Naive thymus-derived CD4-positive, alpha-beta T cell (primary cell): ENCODE measurements at places on chromosomes 4 and X. TPM values are rescaled to one million over a fixed set of nuclear protein-coding genes. Genes with fewer than 3 reads are reported as not detected.

DNA sequence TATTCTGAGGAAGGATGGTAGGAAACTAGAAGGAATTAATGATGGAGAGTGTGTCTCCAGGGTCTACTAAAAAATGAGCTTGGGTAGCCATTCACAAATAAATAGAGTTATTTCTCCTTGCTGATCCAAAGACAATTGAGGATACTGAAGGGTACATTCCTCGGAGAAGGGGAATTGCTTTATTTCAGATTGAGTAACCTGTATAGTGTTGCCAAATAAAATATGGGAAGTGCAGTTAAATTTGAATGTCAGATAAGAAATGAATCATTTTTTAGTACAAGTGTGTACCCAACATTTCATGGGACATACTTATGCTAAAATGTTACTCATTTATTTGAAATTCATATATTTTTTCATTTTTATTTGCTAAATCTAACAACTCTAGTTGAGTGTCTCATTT lies 16.0 kb upstream of the VSIG1 start:
- DNase-seq, result no peak

DNA sequence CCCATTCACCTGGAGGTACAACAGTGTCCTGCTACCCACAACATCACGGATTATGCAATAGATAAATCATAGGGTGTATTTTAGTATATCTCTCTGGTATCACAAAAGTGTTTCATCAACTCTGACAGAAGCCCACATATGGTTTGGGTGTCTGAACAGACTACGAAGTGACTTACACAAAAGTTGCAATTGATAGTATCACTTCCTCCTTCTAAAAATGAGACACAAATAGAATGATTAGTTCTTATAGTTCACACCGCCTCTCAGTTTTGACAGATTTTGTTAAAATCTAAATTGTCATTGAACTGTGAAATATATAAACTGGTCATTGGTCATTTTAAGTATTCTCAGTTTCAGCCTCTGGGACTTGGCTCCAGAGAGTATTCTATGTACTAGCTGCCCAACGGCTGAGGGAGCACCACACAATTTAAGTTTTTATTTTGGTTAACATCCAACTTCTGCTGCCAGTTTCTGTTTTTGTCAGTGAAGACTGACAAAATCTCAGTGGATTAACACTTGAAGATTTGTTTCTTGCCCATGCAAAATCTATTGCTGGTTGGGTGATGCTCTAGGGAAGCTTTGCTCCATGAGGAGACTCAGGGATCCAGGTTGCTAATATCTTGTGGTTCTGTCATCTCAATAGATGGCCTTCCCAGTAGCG lies 113.8 kb upstream of the PUDP start:
- DNase-seq, result no peak

DNA sequence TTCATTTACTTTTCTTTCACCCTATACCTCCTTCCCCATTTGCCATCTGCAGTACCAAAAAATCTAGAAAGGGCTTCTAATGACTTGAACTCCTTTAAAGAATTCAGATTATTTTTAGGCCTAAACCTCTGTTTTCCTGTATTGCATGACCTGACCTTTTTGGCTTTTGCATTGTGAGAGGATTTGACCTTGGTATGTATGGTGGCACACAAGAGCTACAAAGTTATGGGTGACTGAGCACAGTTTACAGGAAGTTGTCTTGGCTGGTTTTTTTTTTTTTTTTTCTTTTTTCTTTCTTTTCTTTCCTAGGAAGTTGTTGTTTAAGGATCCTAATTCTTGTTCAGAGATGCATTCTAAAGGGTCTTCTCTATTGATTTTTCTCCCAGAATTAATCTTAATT lies 32.0 kb upstream of the MTMR8 start:
- DNase-seq, result no peak

GRCh38 chr4:119005928-119006460 lies 117.3 kb downstream of the SYNPO2 start:
- DNase-seq, result no peak

- no peak for DNase-seq
Observed at GRCh38 chr4:126051689-126052424, 737.1 kb downstream of the FAT4 start.

DNA sequence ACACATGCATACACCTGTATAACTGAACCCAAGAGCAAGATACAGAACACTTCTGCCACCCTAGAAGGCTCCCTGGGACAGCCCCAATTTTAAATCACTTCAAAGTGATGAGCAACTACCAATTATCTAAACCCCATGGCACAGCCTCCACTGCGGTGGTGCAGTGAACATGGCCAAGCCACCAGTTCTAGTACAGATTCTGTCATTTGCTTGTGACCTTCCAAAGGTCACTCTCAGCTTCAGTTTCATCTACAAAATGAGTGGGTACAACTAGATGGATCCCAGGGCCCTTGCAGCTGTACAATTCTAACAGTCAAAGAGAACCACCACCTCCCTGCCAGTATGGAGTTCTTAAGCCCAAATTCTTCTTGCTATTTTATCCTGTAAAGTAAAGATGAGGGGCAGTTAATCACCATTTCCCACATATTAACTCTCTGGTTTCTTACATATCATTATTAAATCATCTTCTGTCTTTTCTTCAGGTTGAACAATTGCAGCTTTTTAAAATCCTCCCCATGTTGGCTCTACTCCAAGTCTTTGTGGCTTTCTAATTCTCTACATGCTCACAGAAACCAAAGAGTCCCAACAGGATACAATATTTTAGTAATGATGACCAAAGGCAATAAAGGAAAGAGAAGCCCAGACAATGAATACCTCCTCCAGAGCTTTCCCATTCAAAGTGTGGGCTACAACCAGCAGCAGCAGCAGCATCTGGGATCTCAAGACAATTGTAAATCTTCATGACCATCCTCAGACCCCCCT lies 39.0 kb upstream of the GPM6B start:
- no peak for DNase-seq

Gene LDB2
- not detected for polyA plus RNA-seq

- DNase-seq, result no peak
Observed at GRCh38 chr4:171430495-171430894, 382.7 kb upstream of the GALNTL6 start.

DNA sequence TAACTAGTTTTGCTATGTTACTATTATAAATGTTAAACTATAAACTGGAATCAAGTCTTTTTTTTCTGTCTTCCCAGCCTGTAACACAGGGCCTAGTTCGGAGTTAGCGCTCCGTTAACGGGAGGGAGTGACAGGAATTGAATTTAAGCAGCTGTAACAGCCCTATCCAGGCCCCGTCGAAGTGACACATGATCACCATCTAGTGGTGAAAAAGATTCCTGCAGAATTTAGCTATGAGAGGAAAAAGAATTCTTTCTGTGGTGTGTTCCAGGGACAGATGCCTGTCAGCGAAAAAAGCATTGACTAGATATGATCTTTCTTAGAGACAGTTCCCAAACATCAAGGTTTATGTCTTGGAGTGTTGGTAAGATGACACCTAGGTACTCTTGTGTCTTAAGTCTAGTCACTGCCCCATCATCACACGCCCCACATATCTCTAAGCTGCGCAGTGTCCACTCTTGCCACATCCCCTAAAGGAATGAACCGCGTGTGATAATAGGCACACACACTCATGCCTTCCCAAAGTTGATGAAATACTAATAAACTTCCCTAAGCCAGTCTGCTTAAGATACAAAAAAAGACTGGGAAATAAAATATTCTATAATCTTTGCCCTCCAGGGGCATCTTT lies 2.1 kb downstream of the GAB3 start:
- peak; percentile 73 for DNase-seq

GRCh38 chr4:150577796-150578195 lies 4.2 kb upstream of the MAB21L2 start:
- no peak for DNase-seq

DNA sequence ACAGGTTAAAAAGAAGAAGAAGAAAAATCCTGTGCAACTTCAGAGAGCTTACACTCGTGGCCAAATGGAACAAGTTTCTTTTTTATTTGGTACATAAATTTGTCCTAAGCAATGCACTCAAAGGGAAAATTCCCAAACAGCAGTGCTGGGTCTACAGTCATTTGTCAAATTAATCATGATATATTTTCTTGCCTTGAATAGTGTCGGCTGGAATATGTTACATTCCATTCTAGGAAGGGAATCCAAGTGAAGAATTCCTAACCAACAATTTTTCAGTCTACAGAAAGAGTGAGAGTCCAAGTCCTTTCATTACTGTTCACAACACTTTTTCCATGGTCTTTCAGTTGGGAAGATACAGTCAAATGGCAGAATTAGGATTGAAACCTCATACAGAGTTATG lies 63.9 kb downstream of the HAND2 start:
- no peak for DNase-seq

DNA sequence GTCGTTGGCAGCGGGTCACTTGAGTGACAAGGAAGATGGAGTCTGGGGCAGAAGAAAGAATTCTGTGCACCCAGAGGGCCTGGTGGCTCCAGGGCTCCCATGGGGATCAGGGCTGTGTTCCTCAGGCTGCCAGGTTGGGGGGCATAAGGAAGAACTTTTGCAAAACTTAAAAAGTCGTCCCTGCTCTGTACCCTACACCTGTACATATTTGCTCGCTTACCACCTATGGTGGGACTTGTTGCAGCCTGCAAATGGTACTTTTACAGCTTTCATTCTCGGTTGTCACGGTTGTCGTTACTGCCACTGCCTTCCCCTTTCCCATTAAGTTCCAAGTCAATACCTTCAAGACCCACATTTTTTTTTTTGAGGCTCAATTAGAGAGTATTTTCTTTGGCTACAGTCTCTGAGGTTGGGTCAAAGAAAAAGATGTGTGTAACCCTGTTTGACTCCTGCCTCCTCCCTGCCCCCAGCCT lies 9.1 kb downstream of the ARX start:
- DNase-seq, result no peak
